ENCODE measurements at places on chromosomes 11 and 22. TPM values are rescaled to one million over a fixed set of nuclear protein-coding genes. Genes with fewer than 3 reads are reported as not detected.

Gene APOBEC3B
- 7.4 TPM for total RNA-seq

Gene LAYN
- total RNA-seq: 48.9 TPM

Gene MAJIN
- total RNA-seq: not detected

Gene MFNG
- 1.5 TPM for total RNA-seq

Gene ZP1
- 0.17 TPM for total RNA-seq

Gene JAM3
- 105 TPM for total RNA-seq

Gene MS4A3
- total RNA-seq: not detected

Gene C11orf16
- not detected for total RNA-seq

Gene OR52I2
- total RNA-seq: not detected
